K562 (cell line): ENCODE measurements at places on chromosomes 5 and 9. TPM values are rescaled to one million over a fixed set of nuclear protein-coding genes. Genes with fewer than 3 reads are reported as not detected.

SHISAL2B gene
- total RNA-seq = not detected in 2 replicates

KIF24 gene
- 4.7 and 5.0 TPM in 2 replicates for total RNA-seq

PRR16 gene
- total RNA-seq = 4.9 and 7.6 TPM in 2 replicates

SPATA9 gene
- total RNA-seq = 0.11 TPM in 1 of 2 replicates, not detected in the other

NFIL3 gene
- 11.9 and 13.8 TPM in 2 replicates for total RNA-seq

DMGDH gene
- total RNA-seq = 0.51 and 0.58 TPM in 2 replicates

GABRA6 gene
- not detected in 2 replicates for total RNA-seq

CSF2 gene
- 0.29 TPM in 1 of 2 replicates, not detected in the other for total RNA-seq

MYOT gene
- not detected in 2 replicates for total RNA-seq

C5orf52 gene
- total RNA-seq = not detected in 2 replicates

CDKN2B-AS1 gene
- total RNA-seq = 0.09 TPM in 1 of 2 replicates, not detected in the other

DNA sequence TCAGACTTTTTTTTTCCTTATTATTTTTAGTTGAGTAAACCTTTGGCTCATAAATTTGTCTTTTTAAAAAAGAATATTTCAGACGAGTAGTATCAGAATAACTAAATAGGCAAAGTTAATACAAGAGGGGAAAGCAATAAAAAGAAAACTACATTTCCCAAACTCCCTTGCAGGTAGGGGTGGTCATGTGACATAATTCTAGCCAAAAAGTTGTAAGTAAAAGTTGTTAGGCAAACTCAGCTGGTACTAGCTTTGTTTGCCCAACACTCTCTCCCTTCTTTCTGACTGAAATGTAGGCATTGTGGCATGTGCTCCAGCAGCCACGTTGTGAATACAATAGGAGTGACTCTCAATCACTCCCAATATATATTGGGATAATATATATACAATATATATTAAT, 20.9 kb downstream of the GIN1 start:
- H3K27ac ChIP-seq = no peak overlapping the region
- no peaks in the 10 kb centered on the region for H3K27me3 ChIP-seq
- DNase-seq = no peak
- no peak overlapping the region for H3K4me3 ChIP-seq

DNA sequence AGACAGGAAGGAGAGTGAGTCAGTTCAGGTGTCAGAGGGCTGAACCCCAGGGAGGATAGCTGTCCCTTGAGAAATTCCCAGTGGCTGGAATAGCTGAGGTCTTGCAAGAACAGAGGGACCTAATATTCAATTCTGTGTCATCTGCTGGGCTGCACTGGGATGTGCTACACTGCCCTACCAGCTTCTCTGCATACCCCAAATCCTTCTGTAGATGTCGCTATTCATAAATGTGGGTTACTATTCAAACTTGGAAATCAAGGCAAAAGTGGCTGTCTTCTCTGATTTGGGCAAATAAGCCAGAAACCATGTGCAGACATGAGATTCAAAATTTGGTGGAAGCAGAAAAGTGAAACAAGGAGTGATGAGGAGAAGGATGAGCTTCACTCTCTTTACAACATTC, 16.3 kb downstream of the TNFSF8 start:
- H3K36me3 ChIP-seq = no peaks in the 10 kb centered on the region
- H3K4me3 ChIP-seq = no peak overlapping the region
- DNase-seq = no peak
- no peak overlapping the region for H3K27ac ChIP-seq
- no peaks in the 10 kb centered on the region; the same call in 1 of the 2 replicates for H3K27me3 ChIP-seq

- H3K27me3 ChIP-seq = no peaks in the 10 kb centered on the region
- H3K4me1 ChIP-seq = no peaks in the 10 kb centered on the region
- DNase-seq = no peak
- no peak overlapping the region for H3K4me3 ChIP-seq
- H3K27ac ChIP-seq = no peak overlapping the region
These were observed 103.0 kb upstream of the CDH6 start for GRCh38 chr5:31090467-31090866.

DNA sequence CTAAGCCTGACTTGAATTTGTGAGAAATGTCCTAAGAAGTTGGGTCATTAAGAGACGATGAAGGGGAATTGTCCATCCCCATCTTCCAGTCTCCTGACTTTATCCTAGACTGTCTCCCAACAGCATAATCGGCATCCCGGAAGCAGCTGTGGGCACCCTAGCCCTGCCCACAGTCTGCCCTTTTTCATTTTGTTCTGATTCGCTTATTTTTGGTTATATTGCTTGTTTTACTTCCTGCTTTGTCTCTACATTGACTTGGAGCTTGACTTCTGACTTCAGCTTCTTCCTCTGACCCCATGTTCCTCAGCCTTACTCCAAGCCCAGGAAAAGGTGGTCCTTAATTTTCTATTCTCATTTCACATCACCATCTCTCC, 41.8 kb downstream of the UGCG start:
- peaks cover 15% of the 10 kb centered on the region; the same call in 2 of the 3 replicates for H3K36me3 ChIP-seq
- no peak overlapping the region for H3K27ac ChIP-seq
- no peaks in the 10 kb centered on the region for H3K27me3 ChIP-seq
- peaks cover 5% of the 10 kb centered on the region; the same call in 2 of the 3 replicates for H3K4me1 ChIP-seq

GRCh38 chr5:31361234-31361633, 167.7 kb downstream of the CDH6 start:
- no peak for DNase-seq
- H3K36me3 ChIP-seq = no peaks in the 10 kb centered on the region
- no peaks in the 10 kb centered on the region for H3K27me3 ChIP-seq
- no peaks in the 10 kb centered on the region for H3K4me1 ChIP-seq
- H3K27ac ChIP-seq = no peak overlapping the region
- no peak overlapping the region for H3K4me3 ChIP-seq

- no peaks in the 10 kb centered on the region for H3K4me1 ChIP-seq
- no peak overlapping the region for H3K27ac ChIP-seq
- no peaks in the 10 kb centered on the region for H3K36me3 ChIP-seq
- peaks cover 12% of the 10 kb centered on the region for H3K27me3 ChIP-seq
- peak; percentile 4 for DNase-seq
- no peak overlapping the region for H3K4me3 ChIP-seq
These were observed 643.6 kb downstream of the ACTL7B start for GRCh38 chr9:108212184-108212583.

GRCh38 chr5:173736923-173737412, 120.5 kb upstream of the BOD1 start:
- DNase-seq = peak; percentile 84
- H3K36me3 ChIP-seq = no peaks in the 10 kb centered on the region
- H3K4me3 ChIP-seq = no peak overlapping the region
- no peak overlapping the region for H3K27ac ChIP-seq
- H3K4me1 ChIP-seq = peaks cover 15% of the 10 kb centered on the region

DNA sequence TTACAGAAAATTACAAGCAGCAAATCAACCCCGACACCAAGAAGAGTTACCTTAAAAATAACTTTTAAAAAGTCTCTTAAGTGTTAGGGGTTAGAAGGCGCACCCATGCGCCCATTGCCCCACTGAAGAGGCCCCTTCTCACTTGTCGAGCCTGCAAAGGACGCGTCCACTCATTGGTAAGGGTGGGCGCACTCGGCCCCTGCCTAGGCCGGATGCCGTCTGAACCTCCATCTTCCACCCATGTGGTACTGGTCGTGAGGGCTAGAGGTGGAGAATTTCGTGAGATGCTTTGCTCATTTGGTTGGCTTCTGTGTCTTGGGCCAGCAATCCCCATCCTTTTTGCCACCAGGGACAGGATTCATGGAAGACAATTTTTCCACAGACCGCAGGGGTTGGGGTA, 27.5 kb upstream of the LRRC14B start:
- H3K27ac ChIP-seq = no peak overlapping the region
- DNase-seq = no peak
- no peaks in the 10 kb centered on the region for H3K36me3 ChIP-seq
- H3K27me3 ChIP-seq = peaks cover 67% of the 10 kb centered on the region
- no peaks in the 10 kb centered on the region for H3K4me1 ChIP-seq

GRCh38 chr5:72134226-72134899, 27.1 kb downstream of the MAP1B start:
- H3K4me3 ChIP-seq = no peak overlapping the region
- H3K36me3 ChIP-seq = no peaks in the 10 kb centered on the region; the same call in 2 of the 3 replicates
- DNase-seq = no peak
- no peaks in the 10 kb centered on the region; the same call in 1 of the 2 replicates for H3K4me1 ChIP-seq

DNA sequence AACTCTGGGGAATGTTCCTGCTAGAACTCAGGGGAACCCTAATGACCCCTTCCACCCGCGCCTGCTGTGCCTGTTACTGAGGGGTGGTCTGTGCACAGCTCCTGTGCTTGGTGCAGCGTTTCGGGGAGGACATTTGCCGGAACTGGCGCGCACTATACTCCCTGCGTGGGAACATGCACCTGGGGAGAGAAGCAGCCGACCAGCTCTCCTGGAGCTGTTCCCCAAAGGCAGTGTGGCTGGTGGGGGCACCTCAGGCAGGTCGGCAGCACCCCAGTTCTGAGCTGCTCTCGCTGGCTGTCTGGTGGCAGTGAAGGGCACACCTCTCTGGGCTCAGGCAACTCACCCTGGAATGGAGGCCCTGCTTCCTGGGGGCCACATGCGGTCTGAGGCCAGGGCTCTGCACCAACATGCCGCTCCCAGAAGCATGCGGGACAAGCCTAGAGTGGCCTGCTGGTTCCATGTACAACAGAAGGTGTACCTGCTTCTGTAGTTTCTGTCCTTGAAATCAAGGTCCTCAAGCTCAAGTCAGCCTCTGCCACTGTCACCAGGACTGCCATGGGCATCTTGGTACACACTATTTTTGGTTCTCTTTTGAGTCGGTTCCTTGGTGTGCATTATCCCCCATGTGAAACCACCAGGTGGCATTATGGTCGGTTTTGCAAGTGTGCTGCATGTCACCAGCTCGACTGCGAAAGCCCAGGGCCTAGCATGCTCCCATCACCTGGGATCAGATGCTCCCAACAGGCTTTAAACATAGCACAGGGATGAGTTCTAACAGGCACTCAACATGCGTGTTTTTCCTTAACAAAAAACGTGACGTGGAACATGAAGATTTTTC, 7.8 kb upstream of the MRNIP start:
- peaks cover 76% of the 10 kb centered on the region; the same call in 2 of the 3 replicates for H3K36me3 ChIP-seq
- no peaks in the 10 kb centered on the region for H3K27me3 ChIP-seq
- DNase-seq = no peak
- peaks cover 26% of the 10 kb centered on the region for H3K4me1 ChIP-seq
- no peak overlapping the region for H3K4me3 ChIP-seq
- no peak overlapping the region for H3K27ac ChIP-seq
